ENCODE measurements at places on chromosomes 6 and 20.

DNA sequence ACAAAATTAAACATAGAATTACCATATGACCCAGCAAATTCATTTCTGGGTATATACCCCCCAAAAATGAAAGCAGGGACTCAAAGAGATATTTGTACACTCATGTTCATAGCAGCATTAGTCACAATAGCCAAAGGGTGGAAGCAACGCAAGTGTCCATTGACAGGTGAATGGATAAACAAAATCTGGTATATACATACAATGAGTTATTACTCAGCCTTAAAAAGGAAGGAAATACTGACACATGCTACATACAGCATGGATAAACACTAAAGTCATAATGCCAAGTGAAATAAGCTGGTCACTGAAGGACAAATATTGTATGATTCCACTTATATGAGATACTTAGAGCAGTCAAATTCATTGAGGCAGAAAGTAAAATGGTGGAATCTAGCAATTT lies 5.3 kb upstream of the STX11 start:
- DNase-seq = no peak

DNA sequence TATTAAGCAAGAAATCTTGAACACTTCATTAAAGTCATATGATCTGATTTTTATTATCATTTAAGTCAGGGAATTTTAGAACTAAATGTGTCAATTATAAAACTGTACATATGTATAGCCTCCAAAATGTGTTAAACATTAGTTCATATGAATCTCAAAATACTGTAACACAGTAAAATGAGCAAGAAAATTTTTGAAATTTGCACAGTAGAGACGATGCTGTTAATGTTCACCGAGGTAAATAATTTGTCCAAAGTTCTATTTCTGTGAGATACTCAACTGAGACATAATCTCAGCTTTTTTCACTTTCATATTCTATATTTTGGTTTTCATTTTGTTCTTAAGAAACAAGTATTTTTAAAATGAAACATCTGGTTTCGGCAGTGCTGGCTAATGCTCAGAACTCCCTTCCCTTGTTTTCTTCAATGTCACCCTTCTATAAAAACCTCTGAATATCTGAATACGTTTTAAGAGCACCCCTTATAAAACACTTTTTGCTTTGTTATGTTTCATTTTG lies 353.1 kb downstream of the LAMA2 start:
- DNase-seq = no peak

- DNase-seq = no peak
Observed at GRCh38 chr20:17841751-17842215, 126.8 kb downstream of the SNX5 start.

DNA sequence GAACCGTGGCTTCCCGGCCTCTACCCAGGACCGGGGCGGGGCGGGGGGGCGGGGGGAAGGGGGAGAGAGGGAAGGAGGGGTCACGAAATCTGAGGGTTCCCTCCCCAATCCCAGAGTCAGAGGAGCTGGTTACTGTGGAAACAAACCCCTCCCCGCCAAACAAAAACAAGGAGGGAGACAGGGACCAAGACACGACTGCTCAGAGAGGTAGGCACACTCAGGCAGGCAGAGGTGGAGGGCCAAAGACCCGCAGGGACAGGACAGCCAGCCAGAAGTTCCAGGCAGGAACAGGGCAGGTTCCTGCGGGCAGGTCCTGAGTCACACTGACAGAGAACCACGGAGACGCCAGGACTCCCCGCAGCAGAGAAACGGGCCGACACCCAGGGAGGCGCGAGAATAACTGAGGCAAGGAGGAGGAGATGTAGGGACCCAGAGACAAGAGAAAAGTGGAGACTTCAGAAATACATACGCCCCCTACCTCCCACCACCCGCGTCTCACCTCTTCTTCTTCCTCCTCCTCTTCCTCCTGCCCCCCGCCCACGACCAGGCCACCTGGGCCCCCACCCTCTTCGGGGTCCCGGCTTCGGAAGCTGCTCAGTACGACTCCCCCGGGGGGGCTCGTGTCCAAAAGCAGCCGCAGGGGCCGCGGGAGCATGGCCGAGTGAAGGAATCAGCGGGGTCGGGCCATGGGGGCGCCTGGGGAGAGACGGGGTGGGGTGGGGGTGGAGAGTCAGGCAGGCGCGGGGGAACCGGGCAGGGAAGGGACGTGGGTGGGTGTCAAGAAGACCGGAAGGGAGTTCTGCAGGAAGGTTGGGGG lies 578 bp downstream of the RGL2 start:
- DNase-seq = peak; percentile 23

- no peak for DNase-seq
Observed at GRCh38 chr6:149896491-149896890, 1.4 kb downstream of the RAET1E start.

GRCh38 chr6:19380293-19380692 lies 456.9 kb upstream of the ID4 start:
- no peak for DNase-seq

DNA sequence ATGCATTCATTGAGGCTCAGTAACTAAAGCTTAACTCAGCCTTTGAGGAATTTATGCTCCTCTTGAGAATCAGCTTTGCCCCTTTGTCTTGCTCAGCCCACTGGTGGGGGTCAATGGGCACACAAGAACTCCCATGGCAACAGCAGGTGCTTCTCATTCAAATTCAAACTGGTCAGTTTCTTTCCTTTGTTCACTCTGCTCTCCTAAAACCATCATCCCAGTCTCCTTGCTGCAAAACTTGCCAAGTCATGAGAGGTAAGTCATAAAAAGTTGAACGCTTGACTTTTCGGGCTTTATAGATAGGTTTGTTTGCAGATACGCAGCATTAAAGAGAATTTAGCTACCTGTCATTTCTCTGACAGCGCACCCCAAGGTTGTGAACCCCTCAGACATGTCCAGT lies 146.8 kb downstream of the TFAP2A start:
- DNase-seq = no peak

GRCh38 chr20:63703471-63703975 lies 4.3 kb downstream of the ARFRP1 start:
- no peak for DNase-seq

- no peak for DNase-seq
Observed at GRCh38 chr20:59412875-59413284, 112.5 kb downstream of the EDN3 start.

- DNase-seq = no peak
Observed at GRCh38 chr20:33064572-33065287, 11.0 kb downstream of the BPIFB3 start.

DNA sequence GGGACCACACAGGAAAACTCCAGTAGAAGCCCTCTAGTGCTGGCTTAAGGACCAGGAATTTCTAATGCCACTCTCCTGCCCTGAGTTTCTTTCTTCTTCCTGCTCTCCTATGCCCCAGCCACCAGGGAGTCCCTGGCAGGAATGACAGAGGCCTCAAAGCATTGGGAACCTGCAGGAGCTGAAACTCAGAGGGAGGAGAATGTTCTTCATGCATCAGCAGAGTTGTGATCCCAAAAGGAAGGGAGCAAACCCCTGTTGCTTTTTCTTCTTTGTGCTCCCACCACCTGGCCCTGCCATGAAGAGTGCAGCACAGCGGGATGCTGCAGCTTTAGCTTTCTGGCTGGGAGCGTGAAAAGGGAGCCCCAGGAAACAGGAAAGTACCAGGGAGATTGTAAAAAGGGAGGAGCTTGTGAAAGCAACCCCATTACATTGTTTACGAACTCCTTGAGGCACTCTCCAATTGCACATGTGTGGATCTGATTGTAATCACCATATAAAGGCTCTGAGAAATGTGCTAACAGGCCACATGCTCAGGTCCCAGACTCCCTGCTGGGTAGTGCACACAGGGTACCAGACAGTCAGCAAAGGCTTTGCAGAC lies 34.7 kb upstream of the FKBP1A start:
- no peak for DNase-seq

DNA sequence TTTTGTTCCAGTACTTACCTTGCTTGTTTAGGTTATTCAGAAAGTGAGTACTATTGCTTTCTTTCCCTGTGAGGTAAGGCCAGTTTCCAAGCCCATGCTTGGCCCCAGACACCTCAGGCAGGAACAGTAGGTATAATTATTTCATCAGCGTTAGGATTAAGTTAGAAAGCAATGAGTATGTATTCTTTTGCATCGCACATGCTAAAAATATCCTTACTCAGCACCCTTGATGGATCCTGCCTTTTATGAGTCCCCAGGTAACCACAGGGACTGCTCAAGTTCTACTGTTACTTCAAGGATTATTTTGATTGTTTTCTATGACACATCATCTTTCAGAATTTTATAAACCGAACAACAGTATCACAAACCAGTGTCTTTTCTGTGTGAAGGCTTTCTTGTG lies 128.9 kb downstream of the FARS2 start:
- DNase-seq = no peak

DNA sequence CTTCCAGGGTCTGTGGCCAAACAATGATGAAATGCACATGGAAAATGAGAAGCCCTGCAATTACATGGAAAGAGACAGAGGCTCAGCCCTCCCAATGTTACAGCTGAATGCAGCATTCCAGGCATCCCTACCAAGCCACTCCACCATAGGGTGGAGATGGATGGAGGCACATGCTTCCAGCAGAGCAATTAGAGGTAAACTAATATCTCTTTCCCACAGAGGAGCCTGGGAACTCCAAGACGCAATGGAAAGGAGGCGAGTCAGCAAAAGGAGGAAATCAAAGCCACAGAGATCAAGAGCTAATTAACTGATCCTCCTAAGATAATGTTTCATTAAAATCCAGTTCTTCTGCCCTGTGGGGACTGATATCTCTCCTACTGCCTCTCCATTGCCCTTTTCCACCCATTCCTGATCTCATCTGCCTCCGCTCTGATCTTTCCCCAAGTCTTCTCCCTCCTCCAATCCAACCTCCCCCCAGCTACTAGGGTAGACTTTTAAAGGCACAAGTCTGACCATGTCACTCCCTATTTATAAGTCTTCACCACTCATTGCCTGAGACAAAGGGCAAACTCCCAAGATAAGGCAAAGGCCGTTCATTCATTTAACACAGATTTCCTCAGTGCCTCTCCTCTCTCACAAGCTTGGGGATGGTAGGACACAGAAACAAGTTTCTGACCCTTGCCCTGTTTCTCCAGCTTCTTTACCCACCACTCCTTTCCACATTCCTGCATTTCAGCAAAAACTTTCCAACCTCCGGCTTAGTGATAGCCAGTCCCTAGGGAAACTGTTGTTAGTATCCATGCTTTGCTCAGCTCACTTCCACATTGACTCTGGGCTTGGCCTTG lies 14.3 kb upstream of the KCNB1 start:
- no peak for DNase-seq

DNA sequence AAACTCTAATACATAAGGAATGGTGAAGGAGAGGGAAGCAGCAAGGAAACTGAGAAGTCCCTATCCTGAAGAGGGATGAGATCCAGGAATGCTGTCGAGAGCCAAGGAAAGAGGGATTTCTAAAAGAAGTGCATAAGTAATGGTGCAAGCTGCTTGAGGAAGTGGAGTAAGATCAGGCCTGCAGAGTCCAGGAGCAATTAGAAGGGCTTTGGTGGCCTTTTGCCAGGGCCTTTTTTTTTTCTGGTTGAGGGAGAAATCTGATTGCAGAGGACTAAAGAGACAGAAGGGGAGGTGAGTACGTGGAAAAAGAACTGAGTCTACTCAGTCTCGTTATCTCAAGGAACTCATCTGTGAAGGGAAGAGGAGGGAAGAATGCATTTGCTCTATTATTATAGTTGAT lies 396.2 kb downstream of the UTRN start:
- no peak for DNase-seq

GRCh38 chr6:72132851-72133250 lies 246.5 kb downstream of the RIMS1 start:
- DNase-seq = no peak

GRCh38 chr6:152573762-152574161 lies 63.4 kb downstream of the SYNE1 start:
- no peak for DNase-seq

DNA sequence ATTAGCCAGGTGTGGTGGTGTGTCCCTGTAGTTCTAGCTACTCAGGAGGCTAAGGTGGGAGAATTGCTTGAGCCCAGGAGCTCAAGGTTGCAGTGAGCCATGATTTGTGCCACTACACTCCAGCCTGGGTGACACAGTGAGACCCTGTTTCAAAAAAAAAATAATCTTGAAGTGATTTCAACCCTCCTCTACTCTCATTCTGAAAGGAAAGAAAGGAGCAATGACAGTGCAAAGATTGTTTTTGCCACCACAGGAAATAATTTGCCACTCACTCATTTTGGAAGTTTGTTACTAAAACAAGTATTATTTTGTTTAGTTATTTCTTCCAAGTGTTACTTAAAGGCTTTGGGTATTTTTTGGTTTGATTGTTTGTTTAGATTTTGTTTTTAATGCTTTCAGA lies 45.6 kb downstream of the BLTP3A start:
- DNase-seq = no peak

DNA sequence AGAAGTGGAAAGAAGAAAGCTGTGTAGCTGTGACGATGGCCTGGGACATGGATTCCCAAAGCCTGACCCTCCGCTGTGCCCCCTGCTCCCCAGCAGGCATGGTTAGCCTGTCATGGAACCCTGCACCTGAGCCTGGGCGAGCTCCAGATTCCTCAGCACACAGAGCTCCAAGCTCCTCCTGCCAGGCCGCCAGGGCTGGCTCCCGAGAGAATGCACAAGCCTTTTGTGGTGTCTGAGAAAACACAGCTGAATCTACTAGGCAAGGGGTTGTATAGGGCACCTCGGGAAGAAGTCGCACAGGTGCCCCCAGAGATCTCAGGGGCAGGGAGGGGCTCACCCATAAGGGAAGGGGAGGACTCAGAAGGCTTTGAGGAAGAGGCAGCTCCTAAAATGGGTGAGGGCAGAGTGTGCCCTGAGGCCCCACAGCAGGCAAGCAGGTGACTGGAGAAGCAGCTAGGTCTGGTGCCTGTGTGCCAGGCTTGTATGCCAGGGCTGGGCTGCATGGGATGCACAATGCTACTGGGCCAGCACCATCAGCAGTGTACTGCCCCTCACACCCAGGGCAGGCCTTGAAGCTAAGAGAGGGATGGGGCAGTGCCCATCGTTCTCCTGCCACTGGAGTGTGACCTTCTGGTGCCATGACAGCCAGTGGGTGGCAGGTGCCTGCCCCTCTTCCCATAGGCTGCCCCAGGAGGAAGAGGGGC lies 64.3 kb upstream of the CD93 start:
- no peak for DNase-seq

DNA sequence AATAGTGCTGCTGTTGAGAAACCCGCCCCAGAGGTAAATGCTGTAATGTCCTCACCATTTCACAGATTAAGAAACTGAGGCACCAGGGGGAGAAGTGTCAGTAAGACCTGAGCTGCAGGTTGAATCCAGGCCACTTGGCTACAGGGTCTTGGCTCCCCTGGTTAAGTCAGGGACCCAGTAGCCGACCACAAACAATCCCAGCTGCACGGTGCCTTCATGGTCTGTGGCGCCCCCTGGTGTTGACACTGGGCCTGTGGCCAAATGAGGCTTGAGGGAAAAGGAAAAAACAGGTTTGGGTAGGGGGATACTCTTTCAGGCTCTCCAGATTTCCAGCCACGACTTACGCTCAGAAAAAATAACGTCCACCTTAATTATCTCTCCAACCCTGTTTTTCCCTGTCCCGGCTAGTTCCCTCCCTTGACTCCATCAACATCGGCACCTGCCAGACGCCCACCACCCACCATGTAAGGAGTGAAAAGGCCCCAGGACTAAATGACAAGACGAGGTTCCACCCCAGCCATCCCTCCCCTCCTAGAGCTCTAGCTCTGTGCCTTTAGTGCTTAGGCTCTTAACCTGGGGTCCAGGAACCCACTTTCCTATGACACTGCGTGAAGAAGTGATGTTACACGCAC lies 47.7 kb upstream of the POLR1H start:
- DNase-seq = no peak

- no peak for DNase-seq
Observed at GRCh38 chr6:44615621-44616020, 228.1 kb downstream of the CDC5L start.

Data from GDM1 (cell line).